ENCODE measurements at places on chromosomes 11 and 22. TPM values are rescaled to one million over a fixed set of nuclear protein-coding genes. Genes with fewer than 3 reads are reported as not detected.

Gene MMP13
- polyA plus RNA-seq = 0.07 TPM

Gene FAT3
- 0.73 TPM for polyA plus RNA-seq

Gene DAGLA
- polyA plus RNA-seq = 12.0 TPM

Gene RIN1
- 5.2 TPM for polyA plus RNA-seq

Gene FAM111B
- polyA plus RNA-seq = 9.9 TPM

Gene CAPN5
- polyA plus RNA-seq = 40.2 TPM

Gene DNAJB13
- polyA plus RNA-seq = 0.22 TPM

Gene LRRC4C
- 3.9 TPM for polyA plus RNA-seq

Gene CABP4
- polyA plus RNA-seq = 0.90 TPM
